Mesothelial cell of epicardium (in vitro differentiated cells): ENCODE measurements at places on chromosomes 6 and 20. TPM values are rescaled to one million over a fixed set of nuclear protein-coding genes. Genes with fewer than 3 reads are reported as not detected.

DNA sequence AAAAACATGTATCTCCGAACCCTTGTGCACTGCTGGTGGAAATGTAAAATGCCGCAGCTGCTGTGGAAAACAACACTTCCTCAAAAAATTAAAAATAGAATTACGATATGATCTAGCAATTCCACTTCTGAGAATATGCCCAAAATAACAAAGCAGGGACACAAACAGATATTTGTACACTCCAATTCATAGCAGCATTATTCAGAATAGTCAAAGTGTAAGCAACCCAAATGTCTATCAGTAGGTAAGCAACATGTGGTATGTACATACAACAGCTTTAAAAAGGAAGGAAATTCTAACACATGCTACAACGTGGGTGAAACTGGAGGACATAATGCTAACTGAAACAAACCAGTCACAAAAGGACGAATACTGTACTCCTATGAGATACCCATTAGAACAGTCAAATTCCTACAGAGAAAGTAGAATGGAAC, 5.7 kb upstream of the RAB5IF start:
- DNase-seq = no peak
- H3K4me3 ChIP-seq = no peak overlapping the region
- H3K27ac ChIP-seq = no peak overlapping the region
- no peaks in the 10 kb centered on the region for H3K27me3 ChIP-seq

The HCRTR2 gene
- total RNA-seq = 0.11 to 0.18 TPM in 2 of 3 replicates, not detected in the other

DNA sequence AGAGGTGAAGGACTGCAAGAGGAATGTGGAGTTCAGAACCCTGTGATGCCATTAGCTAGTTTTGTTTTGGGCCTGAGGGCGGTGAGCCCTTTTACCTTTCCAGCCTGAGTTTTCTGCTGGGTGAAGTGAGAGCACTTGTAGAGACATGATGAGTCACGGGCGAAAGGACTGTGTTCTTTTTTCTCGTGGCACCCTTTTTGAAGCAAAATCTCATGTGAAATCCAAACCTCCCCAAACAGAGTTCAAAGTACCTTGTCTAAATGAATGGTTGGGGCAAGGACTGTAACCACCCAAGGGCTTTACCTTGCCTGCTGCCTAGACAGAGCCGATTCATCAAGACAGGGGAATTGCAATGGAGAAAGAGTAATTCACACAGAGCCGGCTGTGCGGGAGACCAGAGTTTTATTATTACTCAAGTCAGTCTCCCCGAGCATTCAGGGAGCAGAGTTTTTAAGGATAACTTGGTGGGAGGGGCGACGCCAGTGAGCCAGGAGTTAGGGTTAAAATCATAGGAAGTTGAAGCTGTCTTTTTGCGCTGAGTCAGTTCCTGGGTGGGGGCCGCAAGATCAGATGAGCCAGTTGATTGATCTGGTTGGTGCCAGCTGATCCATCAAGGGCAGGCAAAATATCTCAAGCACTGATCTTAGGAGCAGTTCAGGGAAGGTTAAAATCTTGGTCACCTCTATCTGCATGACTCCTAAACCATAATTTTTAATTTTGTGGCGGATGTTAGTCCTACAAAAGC, 25.8 kb downstream of the SAMD5 start:
- peaks cover 18% of the 10 kb centered on the region for H3K4me1 ChIP-seq
- no peak for DNase-seq
- H3K36me3 ChIP-seq = no peaks in the 10 kb centered on the region

DNA sequence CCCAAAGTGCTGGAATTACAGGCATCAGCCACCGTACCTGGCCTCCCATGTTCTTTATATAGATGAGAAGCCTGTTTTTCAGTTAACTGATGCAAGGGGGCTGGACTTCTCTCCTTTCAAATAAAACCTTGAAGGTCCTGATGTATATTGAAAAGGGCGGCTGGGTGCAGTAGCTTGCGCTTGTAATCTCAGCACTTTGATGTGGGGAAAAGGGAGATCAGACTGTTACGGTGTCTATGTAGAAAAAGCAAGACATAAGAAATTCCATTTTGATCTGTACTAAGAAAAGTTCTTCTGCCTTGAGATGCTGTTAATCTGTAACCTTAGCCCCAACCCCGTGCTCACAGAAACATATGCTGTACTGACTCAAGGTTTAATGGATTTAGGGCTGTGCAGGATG, 16.1 kb upstream of the SAMHD1 start:
- no peaks in the 10 kb centered on the region for H3K36me3 ChIP-seq
- H3K27ac ChIP-seq = no peak overlapping the region
- H3K4me1 ChIP-seq = no peaks in the 10 kb centered on the region
- H3K4me3 ChIP-seq = no peak overlapping the region

DNA sequence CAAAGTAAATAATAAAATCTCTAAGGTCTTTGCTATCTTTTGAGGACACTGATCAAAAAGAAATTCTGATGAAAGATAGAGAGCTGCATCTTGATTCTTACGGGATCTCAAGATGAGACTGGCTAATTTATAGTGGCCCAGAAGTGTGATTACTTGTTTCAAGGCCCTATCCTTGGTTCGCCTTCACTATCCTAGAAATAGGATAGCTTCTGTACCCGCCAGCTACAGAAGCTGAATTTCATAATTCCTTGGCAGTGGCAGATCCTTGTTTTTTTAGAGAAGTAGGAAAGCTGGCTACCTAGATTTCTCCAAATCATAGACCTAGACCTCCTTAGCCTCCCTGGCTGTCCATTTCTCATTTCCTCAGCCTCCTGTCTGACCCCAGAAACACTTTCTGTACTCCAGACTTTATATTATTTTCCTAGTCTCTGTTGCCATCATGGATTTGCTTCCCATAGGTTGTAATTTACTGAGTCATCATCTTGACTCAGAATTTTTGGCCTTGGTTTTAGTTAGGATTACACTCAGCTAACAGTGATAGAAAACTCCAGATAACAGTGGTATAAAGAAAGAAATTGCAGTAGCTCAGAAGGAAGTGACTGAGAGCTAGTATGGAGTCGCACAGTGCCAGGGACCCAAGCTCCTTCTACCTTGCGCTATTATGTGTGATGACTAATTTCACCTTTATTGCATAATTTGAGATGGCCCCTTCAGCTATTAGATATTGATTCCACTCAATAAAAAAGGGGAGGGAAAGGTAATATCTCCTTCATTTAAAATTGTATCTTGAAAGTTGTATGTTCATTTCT, 27.7 kb downstream of the PHF3 start:
- H3K27me3 ChIP-seq = no peaks in the 10 kb centered on the region
- H3K4me3 ChIP-seq = no peak overlapping the region
- DNase-seq = no peak

DNA sequence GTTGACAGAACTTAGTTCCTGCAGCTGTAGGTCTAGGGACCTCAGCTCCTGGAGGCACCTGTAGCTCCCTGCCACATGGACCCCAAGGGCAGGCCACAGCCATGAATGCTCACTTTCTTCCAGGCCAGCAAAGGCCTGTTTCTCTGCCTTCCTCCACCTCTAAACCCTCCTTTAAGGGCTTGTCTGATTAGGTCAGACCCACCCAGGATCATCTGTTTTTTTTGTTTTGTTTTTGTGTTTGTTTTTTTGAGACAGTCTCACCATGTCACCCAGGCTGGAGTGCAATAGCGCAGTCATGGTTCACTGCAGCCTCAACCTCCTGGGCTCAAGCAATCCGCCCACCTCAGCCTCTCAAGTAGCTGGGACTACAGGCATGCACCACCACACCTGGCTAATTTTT, 11.5 kb upstream of the BCAS4 start:
- no peaks in the 10 kb centered on the region for H3K27me3 ChIP-seq
- no peak overlapping the region for H3K27ac ChIP-seq

- no peaks in the 10 kb centered on the region for H3K36me3 ChIP-seq
- H3K4me1 ChIP-seq = no peaks in the 10 kb centered on the region
- H3K27me3 ChIP-seq = peaks cover 67% of the 10 kb centered on the region
- no peak for DNase-seq
- H3K27ac ChIP-seq = no peak overlapping the region
Measured at GRCh38 chr20:46242390-46242789, 65.9 kb downstream of the CDH22 start.

The ANKEF1 gene
- total RNA-seq = 3.9 to 4.8 TPM (median 4.5 TPM) in 3 replicates

DNA sequence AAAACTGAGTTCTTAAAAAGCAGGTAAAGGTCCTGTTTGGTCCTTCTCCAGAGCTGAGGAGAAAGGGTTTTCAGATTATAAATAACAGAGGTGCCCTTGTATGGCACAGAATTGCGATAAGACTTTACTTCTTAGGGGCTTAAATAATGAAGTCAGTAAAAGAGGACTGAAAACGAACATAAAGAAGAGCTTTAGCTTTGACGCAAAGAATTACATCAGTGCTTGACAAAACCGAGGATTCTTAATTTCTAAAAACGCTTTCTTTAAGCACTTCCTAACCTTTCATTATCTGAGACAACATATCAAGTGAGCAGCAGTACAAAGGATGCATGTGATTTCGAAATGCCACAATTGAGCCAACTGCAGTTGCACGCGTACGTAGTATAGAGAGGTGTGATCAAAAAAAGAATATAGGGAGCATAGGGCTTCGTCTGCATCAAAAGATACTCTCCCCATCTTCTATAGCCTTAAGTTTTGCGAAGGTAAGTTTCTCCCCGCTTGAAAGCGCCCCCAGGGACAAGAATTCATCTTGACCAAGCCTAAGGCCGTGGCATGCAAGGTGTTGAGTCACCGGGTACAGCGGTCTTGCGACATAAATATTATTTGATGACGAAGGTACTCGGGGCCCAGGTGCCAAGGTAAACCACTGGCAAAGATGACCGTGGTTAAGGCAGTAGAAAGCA, 778 bp upstream of the LOC128125822 start:
- H3K36me3 ChIP-seq = peaks cover 6% of the 10 kb centered on the region
- H3K27ac ChIP-seq = peak overlapping the region; percentile 97
- no peak for DNase-seq
- H3K27me3 ChIP-seq = no peaks in the 10 kb centered on the region
- H3K4me1 ChIP-seq = peaks cover 41% of the 10 kb centered on the region

The BANF2 gene
- not detected in 3 replicates for total RNA-seq

The FAM83C gene
- 0.07 TPM in 1 of 3 replicates, not detected in the others for total RNA-seq

The CRISP2 gene
- total RNA-seq = not detected in 3 replicates

GRCh38 chr20:50413088-50413500, 97.1 kb upstream of the PTPN1 start:
- H3K36me3 ChIP-seq = peaks cover 6% of the 10 kb centered on the region
- no peak for DNase-seq
- peaks cover 12% of the 10 kb centered on the region for H3K4me1 ChIP-seq
- H3K4me3 ChIP-seq = no peak overlapping the region
- no peak overlapping the region for H3K27ac ChIP-seq
- peaks cover 2% of the 10 kb centered on the region for H3K27me3 ChIP-seq

- DNase-seq = no peak
- H3K4me3 ChIP-seq = no peak overlapping the region
- H3K27me3 ChIP-seq = no peaks in the 10 kb centered on the region
- peaks cover 42% of the 10 kb centered on the region for H3K36me3 ChIP-seq
Measured at GRCh38 chr20:51616060-51616459, 73.5 kb upstream of the NFATC2 start.

GRCh38 chr6:13508711-13509705, 21.6 kb upstream of the GFOD1 start:
- peaks cover 8% of the 10 kb centered on the region for H3K4me1 ChIP-seq
- no peaks in the 10 kb centered on the region for H3K27me3 ChIP-seq
- peak overlapping the region; percentile 51 for H3K27ac ChIP-seq
- H3K36me3 ChIP-seq = no peaks in the 10 kb centered on the region

DNA sequence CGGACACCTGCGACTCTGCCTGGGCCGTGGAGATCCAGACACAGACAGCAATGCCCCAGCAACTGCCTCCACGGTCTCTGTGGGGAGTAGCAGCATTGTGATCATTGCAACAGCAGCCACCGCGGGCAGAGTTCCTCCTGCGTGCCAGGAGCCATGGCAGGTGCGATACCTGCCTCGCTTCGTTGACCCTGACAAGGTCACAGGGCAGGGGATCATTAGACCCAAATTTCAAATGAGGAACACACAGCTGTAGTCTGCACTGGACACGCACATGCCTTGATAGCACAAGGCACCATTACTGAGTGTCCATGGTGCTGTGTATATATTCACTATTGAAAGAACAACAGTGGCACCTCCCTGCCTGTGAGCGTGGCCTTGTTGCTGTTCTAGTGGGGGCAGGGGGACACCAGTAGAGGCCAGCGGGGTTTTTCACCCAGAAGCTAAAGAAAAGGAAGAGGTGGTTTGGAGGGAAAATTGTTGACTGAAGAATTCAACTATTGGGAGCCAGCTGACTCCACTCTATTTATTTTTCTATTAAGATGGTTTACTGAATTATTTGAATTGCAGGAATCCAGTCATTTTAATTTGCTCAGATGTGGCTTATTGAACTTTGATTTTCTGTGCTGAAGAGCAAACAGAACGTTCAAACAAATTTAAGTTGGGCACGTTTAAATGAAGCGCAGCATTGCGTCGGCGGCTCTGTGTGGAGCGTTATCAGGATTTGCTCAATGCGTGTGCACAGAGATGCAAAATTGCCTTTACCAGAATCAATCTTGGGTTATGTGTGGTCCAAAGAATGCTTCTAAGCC, 60.2 kb upstream of the RPS6KA2 start:
- no peaks in the 10 kb centered on the region for H3K36me3 ChIP-seq
- no peak overlapping the region for H3K4me3 ChIP-seq
- peaks cover 19% of the 10 kb centered on the region for H3K27me3 ChIP-seq
- DNase-seq = no peak

- no peak overlapping the region for H3K4me3 ChIP-seq
- peaks cover 3% of the 10 kb centered on the region for H3K36me3 ChIP-seq
- peaks cover 9% of the 10 kb centered on the region for H3K4me1 ChIP-seq
- H3K27me3 ChIP-seq = no peaks in the 10 kb centered on the region
- H3K27ac ChIP-seq = no peak overlapping the region
Measured at GRCh38 chr20:34904202-34904621, 27.8 kb downstream of the ACSS2 start.

- no peaks in the 10 kb centered on the region for H3K36me3 ChIP-seq
- no peak overlapping the region for H3K27ac ChIP-seq
- no peak for DNase-seq
- H3K27me3 ChIP-seq = no peaks in the 10 kb centered on the region
Measured at GRCh38 chr6:128316258-128316929, 204.0 kb downstream of the PTPRK start.

- no peak for DNase-seq
- no peaks in the 10 kb centered on the region for H3K36me3 ChIP-seq
- H3K4me3 ChIP-seq = peak overlapping the region; percentile 41
- peaks cover 16% of the 10 kb centered on the region for H3K4me1 ChIP-seq
- peaks cover 96% of the 10 kb centered on the region for H3K27me3 ChIP-seq
- H3K27ac ChIP-seq = no peak overlapping the region
Measured at GRCh38 chr6:390914-391558, 516 bp upstream of the IRF4 start.

GRCh38 chr6:160132297-160132637, 10.7 kb downstream of the SLC22A1 start:
- H3K27me3 ChIP-seq = no peaks in the 10 kb centered on the region
- no peak overlapping the region for H3K27ac ChIP-seq
- H3K4me1 ChIP-seq = no peaks in the 10 kb centered on the region
- no peak for DNase-seq
- no peak overlapping the region for H3K4me3 ChIP-seq
- peaks cover 7% of the 10 kb centered on the region for H3K36me3 ChIP-seq

DNA sequence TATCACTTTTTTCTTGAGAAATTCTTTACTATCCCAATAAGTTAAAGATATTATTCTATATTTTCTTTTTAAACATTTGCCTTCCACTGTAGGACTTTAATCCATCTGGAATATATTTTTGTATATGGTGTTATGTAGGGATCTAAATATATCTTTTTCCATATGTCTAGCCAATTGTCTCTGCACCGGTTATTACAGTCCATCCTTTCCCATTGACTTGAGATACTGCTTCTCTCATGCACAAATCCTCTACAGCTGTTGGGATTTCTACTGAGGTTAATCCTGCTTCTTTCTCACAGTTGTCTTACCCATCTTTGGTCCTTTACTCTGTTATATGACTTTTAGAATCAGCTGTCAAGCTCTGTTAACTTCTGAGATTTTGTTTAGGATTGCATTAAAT, 483.8 kb upstream of the CDH4 start:
- H3K27ac ChIP-seq = no peak overlapping the region
- H3K4me1 ChIP-seq = no peaks in the 10 kb centered on the region
- H3K27me3 ChIP-seq = peaks cover 19% of the 10 kb centered on the region
- H3K4me3 ChIP-seq = no peak overlapping the region
- no peaks in the 10 kb centered on the region for H3K36me3 ChIP-seq
- DNase-seq = no peak
